ENCODE measurements at places on chromosomes 12 and 14.

DNA sequence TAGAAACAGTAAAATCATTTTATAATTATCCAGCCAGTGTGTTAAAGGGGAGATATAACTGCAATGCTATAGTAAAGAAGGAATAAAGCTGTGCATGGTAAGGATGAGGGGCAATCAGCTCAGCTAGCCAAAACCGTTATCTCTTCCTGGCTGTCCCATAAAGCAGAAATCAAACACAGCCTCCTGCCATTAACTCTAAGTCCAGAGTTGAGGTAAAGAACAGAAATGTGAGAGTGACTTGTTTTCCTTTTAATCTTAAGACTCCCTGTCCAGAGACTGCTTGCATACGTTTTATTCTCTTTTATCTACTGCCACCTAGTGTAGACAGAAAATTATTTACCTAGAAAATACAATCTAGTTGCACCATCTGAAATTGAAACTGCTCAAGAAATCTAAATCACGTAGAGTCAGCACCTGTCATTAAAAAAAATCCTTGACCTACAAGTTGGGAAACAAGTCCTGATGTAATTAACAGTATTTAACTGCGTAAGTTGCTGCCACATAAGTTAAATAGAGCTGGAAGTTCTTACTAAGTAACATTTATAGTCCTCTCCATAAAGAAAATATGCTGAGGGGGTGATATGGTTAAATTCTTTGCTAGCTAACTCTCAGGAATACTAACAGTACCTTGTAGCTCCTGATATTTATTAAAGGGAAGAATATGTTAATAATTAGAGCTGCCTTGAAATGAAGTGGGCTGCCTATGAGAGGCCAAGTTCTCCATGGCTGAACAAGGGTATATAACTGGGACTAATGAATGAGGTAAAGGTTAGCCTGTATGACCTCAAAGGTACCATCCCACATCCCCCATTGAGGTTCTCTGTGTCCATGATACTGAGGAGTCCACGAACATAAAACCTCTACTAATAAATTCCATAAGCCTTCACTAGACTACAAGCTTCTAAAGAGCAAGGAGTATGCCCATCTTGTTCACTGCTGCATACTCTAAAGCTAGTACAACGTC is 62.7 kb downstream of the GALNT4 start:
- no peak for DNase-seq

DNA sequence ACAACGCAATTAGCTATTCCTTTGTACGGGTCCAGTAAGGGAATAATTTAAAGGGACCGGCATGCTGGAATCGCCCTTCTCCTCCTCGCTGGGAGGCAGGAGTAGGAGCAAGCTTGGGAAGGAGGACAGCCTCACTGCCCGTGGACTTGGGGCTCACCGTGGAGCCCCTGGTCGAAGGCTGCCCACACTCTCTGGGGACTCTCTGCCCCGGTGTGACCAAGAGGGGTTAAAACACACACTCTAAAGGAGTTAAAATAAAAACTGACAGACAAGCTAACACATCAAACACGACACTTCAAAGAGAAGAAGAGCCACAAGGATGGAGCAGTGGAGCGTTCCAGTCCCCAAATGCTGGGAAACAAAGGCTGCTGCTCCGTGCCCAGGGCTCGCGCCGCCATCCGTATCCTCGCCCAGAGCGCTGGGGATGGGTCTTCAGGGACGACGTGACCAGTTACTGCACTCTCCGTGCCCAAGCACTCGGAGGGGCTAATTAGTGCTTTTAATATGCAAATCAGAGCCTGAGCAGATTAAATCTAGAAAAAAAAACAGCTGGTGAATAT is 123.3 kb downstream of the PAPOLA start:
- peak; percentile 18 for DNase-seq

DNA sequence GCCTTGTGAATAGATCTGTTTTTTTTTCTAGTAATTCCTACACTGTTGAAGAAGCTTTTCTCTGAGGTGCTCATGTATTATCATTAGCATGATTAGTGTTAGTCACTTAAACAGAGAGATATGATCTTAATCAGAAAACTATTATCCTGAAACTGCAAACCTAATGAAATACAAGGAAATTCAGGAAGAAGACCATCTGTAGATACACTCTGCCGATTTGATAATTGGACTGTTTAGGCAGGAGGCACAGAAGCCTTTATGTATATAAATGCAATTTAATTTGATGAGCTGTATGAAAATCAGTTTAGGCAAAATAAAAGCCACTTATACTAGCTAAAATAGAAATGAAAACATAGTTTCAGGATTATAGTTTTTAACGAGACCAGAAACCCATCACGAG is 23.3 kb downstream of the PDZRN4 start:
- DNase-seq: no peak

GRCh38 chr12:29869946-29870345 is 86.2 kb upstream of the TMTC1 start:
- no peak for DNase-seq

DNA sequence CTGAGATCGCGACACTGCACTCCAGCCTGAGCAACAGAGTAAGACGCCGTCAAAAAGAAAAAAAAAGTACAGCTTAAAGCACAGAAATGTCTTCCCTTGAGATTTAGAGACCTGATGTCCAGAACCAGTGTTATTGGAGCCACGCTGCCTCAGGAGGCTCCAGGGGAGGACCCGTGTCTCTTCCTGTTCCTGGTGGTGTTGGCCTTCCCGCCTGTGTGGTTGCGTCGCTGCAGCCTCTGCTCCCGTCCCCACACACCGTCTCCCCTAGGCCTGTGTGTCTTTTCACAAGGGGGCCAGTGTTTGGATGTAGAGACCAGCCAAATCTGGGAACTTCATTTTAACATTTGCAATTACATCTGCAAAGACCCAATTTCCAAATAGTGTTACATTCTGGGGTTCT is 8.6 kb upstream of the FBRSL1 start:
- no peak for DNase-seq

DNA sequence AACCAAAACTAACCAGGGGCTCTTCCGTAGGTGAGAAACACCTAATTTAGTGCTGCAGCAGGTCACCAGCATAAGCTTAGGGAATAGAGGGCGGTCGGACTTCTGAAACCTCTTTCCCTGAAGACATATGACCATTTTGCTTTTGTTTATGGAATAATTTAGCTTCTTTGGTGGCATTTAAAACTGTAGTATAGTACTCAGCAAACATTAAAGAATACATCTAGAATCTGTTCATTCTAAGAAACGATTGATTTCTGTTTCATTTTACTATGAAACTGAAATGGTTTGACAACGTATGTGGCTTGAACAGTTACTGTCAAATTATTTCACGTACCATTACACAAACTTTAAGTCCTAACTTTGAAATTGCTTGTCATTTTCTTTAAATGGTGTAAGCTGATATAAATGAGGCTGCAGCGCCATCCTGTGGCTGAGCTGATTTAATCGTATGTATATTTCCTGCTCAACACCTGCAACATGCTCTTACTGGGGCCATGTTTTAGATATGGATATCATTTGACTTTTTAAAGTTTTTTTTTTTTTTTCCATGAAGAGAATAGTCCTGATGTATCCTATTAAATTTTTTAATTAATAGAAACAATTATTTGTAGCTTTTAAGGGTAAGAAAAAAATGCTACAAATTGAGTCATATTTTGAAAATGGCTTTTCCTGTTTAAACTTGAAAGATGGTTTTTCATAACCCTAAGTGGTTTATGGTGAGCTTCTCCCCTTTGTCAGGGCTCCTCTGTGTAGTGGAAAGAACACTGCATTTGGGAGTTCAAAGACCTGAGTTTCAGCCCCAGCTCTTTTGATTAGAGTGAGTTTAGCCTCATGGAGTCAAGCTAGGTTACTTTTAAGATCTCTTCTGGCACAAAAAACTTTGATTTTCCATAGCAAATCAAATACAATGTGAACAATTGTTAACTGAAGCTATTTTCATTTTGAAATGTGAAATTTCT is 27.4 kb downstream of the CFAP54 start:
- DNase-seq: peak; percentile 69

DNA sequence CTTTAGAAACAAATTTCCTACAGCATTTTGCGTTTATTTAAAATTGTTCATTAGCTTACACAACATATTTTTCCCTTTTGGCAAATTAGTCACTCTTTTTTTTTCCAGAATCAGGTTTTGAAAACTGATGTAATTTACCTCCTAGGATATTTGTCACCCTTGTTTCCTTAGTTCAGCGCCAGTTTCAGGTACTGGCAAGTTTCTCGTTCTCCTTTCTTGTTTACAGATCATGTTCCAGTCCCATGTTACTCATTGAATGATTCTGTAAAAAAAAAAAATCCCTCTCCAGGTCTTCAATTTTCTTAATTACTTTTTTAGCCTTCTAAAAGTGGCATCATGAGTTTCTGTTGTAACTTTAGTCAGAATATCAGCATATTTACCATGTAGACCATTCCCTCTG is 2.7 kb downstream of the PPP4R4 start:
- DNase-seq: no peak
